ENCODE measurements at places on chromosomes 1 and 21.

GRCh38 chr1:155136748-155137147 lies 1.1 kb downstream of the SLC50A1 start:
- DNase-seq, result no peak

GRCh38 chr1:113551728-113552127 lies 161.4 kb downstream of the MAGI3 start:
- no peak for DNase-seq

DNA sequence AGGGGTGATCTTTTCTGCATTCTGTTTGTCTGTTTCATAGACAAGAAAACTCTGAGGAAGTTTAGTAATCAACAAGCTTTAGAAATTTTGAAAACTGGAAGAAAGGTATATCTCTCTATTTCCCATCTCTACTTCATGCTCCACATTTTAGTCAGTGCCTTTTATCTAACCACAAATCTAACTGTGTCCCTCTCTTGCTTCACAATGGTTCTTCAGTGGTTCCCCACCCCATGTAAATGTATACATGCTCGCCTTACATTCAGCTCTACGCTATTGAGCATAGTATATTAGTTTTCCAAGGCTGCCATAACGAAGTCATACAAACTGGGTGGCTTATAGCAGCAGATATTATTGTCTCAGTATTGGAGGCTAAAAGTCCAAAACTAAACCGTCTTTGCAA lies 14.4 kb upstream of the SAMSN1 start:
- no peak for DNase-seq

- DNase-seq, result no peak
These were observed 78.8 kb downstream of the ITSN1 start for GRCh38 chr21:33721081-33721480.

DNA sequence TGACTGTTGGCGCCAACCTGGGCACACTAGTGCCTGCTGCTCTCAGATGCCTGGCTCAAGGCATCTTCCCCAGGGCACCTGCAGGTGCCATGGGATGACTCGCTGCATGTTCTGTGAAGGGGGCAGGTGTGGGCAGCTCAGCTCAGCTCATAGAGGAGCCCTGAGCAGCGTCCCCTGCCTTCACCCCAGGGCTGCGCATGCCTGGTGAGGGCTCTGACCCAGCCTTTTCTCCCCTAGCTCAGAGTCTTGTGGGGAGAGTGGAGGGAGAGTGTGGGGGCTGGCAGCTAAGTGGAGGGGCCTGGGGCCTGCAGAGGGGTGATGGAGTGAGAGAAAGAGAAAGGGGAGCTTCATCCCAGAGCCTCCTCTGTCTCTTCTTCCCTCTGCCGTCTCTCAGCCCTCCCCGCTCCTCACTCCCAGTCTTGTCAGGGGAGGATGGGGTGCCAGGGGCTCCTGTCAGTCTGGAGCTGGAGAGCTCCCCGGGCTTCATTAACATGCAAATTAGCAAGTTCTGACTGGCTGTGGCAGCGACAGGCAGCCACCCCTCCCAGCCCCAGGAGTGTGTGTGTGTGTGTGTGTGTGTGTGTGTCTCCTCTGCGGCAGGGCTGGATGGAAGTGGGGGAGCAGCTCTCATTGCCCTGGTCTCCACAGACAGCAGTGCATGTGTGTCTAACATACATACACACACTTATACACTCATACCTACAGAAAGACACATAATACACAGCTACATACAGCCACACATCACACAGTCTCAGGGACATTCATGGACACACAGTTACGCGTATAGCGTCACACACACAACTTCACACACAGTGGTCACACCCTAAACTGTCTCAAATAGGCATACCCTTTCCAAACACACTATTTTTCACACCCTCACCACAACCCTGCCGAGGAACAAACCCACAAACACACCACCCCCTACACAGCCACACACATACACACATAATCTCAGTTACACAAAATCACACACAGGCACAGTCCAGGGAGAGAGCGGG lies 34.0 kb downstream of the FOXO6 start:
- no peak for DNase-seq

GRCh38 chr1:246837418-246838117 lies 94.2 kb downstream of the AHCTF1 start:
- no peak for DNase-seq

DNA sequence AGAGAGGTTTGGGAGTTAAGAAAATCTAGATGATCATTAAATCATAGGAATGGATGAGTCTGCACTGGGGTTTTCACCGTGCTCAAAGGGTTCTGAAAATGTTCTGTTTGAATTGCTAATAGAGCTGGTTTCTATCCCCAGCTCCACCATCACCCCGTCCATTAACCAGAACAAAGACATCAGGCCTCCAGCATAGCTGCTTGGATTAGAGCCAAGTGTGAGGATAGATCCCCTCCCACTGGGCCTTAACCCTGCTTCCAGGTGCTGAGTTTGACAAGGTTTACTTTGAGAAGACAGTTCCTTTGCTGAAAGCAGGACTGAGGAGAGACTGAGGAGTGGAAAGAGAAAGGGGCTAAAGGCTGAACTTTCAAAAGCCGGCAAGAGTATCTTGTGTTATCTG lies 48.3 kb downstream of the MPZL1 start:
- no peak for DNase-seq

GRCh38 chr1:230430499-230430898 lies 4.4 kb upstream of the PGBD5 start:
- DNase-seq, result no peak

- DNase-seq, result no peak
These were observed 38.2 kb downstream of the PAX7 start for GRCh38 chr1:18668750-18669404.

DNA sequence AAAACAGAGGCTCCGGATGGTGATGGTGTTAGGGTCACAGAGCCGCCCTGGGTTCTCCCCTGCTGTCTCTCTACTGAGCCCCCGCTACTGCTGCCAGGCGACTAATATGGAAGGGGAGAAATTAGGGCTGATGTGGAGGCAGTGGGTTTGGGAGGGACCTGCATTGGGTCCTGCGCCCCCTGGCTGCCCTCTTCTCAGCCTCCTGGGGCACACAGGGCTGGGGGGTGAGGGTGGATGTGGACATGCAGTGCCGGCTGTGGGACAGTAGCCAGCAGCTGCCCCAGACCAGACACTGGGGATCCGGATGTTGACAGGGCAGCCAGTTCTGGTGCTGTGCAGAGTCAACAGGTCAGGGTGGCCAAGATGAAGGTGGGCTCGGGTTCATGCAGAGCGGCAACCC lies 1.5 kb upstream of the CLCNKB start:
- DNase-seq, result no peak

DNA sequence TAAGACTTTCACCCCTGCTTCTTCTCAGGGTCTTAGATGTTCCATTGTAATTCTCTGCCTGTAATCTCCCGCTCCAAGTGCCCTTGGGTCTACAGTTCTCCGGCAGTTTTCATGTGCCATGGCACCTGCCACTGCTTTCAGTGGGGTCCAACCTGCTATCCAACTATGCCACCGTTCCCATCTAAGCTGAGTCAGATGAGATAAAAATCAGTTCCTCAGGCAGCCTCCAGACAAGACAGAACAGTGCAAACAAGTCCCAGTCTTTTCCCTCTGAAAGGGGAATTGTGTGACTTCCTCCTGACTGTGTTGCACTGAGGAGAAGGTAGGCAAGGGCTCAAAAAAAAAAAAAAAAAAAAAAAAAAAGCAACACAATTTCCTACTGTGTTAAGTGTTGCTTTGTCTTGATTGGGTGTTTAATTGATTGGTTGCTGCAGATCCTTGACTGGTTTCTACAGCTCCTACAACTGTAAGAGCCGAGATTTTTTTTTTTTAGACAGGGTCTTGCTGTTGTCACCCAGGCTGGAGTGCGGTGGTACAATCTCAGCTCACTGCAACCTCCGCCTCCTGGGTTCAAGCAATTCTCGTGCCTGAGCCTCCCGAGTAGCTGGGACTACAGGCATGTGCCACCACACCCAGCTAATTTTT lies 50.7 kb downstream of the EBNA1BP2 start:
- DNase-seq, result no peak

- DNase-seq, result no peak
These were observed 12.9 kb downstream of the PLEKHM2 start for GRCh38 chr1:15696956-15697521.

DNA sequence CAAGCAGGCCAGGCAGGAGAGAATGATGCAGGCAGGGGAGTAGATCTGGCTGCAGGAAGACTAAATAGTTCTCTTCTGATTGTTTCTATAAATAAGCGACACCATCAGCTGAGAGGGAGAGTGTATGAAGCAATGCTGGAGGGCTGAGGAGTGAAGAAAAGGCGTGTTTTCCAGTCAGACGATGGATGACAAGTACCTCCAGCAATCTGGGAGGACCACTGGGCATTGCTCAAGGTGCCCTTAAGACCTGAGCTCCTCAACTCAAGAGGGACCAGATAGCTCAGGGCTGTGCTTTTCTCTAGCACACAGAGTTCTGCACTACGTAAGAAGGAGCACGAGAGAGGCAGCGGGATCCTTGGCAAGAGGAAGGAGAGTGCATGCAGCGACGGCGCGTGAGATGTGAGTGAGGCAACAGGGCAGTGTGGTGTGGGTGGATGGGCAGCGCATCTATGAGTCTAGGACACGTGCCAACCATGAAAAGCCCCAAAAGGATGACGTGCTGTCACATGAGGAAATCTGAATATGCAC lies 36.0 kb downstream of the PABPC4 start:
- no peak for DNase-seq

DNA sequence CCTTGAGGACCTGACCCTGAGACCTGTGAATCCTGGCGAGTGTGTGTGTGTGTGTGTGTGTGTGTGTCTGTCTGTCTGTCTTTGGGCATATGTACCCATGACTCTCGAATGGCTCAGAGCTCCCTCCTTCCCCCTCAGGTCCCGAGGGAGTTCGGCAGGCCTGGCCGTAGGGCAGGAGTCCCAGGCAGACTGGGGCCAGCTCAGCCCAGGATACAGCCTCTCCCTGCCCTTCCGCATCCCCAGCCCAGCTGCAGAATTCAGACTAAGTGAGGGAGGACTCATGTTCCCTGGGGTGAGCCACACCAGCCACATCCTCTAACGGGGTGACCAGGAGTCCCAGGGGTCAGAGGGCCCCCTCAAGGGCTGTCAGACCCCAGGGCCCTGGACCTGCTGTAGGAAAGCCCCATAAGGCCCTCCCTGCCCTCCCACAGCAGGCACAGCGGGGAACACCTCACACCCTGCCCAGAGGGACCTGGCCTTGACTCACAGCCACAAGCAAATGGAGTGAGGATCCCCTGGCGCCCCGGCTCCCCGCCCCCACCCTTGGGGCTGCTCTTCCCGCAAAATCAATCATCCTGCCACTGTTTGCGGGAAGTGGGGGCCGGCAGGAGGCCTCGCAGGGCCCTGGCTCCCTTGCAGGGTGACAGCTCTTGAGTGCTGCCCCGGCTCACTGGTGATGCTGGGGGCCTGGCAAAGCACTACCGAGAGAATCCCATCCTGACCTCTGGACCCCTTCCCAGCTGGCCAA lies 101.7 kb upstream of the CASZ1 start:
- no peak for DNase-seq

DNA sequence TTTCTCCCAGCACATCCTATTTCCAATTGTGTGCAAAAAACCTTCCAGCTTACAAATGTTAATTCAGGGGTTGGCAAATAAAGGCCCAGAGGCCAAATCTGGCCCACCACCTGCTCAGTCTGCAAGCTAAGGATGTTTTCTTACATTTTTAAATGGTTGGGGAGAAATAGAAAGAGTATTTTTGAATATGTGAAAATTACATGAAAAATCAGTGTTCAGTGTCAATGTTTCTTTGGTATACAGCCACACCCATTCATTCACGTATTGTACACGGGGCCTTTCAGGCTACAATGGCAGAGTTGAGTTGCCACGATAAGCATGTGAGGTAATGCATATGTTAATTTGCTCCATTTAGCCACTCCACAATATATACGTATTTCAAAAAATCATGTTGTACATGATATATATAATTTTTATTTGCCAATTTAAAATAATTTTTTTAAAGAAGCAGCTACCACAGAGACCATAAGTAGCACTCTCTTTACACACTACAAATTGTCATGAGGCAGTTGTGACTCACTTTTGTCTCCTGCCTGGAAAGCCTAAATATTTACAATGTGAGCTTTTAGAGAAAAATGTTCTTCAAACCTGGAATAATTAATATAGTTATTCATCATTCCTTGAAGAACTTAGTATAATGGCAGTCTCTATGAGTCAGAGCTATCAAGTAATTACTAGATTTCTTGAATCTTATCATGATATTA lies 189.6 kb downstream of the SMYD3 start:
- DNase-seq, result no peak

- no peak for DNase-seq
These were observed 3.8 kb upstream of the RAB7B start for GRCh38 chr1:206006946-206007345.

- no peak for DNase-seq
These were observed 99.9 kb downstream of the C1orf94 start for GRCh38 chr1:34276606-34277005.

- no peak for DNase-seq
These were observed 3.8 kb upstream of the NCMAP start for GRCh38 chr1:24551960-24552571.

DNA sequence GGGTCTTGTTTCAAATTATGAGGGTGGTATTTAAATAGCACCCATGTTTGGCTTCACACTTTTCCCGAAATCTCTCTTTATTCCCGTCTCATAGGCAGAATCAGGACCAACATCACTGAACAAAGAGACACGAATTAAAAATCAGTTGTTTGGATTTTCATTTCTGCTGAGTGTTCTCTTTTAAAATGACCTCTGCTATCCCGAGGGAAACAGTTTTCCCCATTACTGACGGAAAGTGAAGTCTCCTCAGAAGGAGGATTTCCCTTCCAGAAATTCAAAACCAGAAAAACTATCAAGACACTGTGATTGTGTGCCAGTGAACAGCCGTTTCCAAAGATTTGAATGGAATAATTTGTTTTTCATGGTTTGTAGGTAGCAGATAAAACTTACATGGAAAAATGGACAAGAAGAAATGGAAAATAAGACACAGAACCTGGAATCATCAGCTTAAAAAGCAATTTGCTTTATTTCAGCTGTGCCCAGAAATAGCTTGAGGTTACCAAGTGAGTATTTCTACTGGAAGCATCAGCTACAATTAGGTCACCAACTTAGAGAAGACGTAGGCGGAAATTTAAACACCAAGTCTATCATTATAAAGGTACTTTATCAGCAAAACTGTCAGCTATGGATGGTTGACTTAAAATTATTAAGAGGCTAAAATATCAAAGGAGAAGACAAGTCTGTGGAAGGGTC lies 68.5 kb downstream of the RUNX1 start:
- no peak for DNase-seq

GRCh38 chr1:201020040-201020591 lies 3.4 kb downstream of the KIF21B start:
- no peak for DNase-seq

GRCh38 chr1:59592924-59593323 lies 221.8 kb upstream of the HOOK1 start:
- DNase-seq, result no peak

DNA sequence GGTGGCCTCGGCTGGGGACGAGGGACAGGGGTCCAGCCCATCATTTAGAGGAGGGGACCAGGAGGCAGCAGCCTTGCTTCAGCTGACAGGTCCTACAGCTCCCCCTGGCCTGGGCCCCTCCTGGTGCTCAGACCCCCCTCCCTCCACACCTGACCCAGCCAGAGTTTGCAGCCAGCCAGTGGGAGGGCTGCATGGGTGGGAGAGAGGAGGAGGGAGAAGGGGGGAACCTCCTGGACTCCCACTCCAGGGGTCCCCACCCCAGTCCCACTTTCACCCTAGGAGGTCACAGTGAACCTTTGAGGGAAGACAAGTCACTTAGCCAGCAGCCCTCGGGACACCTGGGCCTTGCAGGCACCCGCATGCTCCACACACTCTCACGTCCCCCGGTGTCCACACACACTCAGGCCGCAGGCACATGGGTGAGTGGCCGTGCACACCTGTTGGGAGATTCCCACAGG lies 108.9 kb upstream of the ZBTB40 start:
- no peak for DNase-seq

- DNase-seq, result no peak
These were observed 18.7 kb downstream of the STK40 start for GRCh38 chr1:36367066-36367465.

GRCh38 chr21:21969211-21969610 lies 971.0 kb downstream of the NCAM2 start:
- DNase-seq, result no peak

Measured in activated naive CD4-positive, alpha-beta T cell (primary cell).